H54 (cell line): ENCODE measurements at places on chromosomes 6 and 20.

- DNase-seq = no peak
These were observed 75.6 kb downstream of the SAMD3 start for GRCh38 chr6:130147111-130147510.

DNA sequence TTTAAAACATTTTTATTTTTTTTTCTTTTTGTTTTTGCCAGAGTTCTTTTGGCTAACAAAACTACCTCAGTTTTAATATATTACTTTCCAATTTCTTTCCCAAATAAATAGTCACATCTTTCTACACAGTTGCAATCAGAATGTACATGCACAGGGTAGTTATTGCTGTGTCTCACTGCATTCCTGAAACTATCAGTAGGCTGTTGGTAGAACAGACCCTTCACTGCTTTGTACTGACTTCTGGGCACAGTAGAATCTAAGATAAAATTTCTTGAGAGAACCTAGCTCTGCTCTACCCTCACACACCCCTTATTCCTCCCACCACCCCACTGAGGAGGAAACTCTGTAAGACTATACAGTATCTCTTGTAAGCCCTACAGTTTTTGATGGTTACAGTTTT lies 19.9 kb downstream of the TPX2 start:
- no peak for DNase-seq

- DNase-seq = no peak
These were observed 89.2 kb upstream of the STMND1 start for GRCh38 chr6:17012421-17013225.

- DNase-seq = no peak
These were observed 74.1 kb upstream of the TCF21 start for GRCh38 chr6:133814797-133815196.

GRCh38 chr6:38391206-38391605 lies 248.5 kb downstream of the BTBD9 start:
- DNase-seq = peak; percentile 13
